ENCODE measurements at places on chromosomes 2 and 18.

DNA sequence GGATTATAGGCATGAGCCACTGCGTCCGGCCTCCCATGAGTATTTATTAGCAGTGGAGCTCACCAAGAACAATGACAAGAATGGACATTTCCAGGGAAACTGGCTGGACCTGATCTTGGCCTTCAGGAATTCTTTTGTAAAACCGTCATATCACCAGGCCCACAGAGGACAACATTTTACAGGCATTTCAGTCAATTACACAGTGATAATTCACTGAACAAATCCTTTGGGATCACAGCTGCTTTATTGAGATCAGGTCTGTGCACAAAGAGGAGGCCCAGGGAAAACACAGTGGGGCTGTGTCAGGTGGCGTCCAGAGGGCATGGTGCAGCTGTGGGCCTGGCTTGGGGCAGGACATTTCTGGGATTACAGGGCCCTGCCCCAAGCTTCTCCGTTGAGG lies 30.1 kb upstream of the GTF2A1L start:
- no peak for DNase-seq

DNA sequence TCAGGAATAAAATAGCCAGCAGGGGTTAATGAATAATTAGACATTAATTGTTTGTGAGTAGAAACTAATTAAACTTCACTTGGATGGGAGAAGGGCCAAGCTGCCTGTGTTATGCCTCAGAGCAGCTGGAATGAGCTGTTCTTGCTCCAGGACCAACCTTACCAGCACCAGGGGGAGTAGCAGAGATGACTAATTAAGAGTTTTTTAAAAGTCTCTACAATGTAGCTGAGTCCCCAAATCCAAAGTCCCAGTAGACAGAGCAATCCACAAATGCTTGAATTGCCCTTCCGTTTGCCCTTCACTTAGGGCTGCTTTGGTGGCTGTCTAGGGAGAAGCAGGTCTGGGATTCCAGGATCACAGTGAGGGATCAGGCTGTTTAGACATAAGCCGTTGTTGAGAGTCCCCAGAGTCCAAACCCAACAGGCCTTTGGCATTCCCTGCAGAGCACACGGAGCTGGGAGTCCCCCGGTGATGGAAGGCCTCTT lies 59.4 kb downstream of the RHOB start:
- no peak for DNase-seq

- no peak for DNase-seq
These were observed 53.9 kb upstream of the EPC2 start for GRCh38 chr2:148590612-148591011.

- DNase-seq, result peak; percentile 57
These were observed 163.0 kb downstream of the FAM210A start for GRCh38 chr18:13563390-13563805.

DNA sequence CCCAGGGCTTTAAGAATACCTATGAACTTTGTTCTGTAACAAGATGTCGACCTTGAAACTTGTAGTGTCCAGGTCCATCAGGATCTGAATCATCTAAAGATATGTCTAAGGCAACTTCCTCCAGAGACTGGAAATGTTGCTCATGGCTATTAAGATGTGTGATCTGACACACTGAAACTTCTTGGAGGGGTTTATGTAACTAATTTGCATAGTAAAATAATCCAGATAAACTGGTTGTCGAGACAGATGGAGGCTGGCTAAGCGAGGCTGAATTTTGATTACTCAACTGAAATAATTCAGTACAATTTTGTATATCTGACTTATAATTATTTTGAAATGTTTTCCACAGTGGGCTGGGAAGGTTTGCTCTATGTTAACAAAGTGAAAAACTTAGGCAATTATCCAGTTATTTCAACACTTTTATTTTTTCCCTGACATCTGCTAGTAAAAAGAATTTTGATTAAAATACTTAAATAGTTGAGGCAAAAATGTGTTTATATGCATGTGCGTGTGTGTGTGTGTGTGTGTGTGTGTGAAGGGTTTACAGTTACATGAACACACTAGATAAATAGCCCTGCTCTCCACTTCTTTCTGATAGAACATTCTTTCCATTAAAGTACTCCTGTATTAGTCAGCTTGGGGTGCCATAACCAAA lies 11.4 kb upstream of the MAP3K20 start:
- no peak for DNase-seq

- no peak for DNase-seq
These were observed 502 bp downstream of the TUBB6 start for GRCh38 chr18:12308386-12309100.

DNA sequence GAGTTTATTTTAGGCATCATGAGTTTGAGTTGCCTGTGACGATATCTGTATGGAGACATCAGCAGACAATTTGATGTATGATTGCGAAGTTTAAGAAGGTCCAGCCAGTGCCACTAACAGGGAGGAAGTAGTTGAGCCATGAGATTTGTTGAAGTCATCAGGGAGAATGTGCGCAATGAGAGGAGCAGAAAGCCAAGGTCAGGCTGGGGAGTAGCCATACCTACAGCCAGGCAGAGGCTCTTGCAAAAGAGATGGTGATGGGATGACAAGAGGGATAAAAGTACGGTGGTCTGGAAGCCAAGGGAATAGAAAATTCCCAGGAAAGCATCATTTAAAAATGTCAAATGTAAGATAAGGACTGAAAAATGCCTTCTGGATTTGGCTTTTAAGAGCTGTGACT lies 51.2 kb downstream of the LIMS1 start:
- no peak for DNase-seq

GRCh38 chr2:129008055-129008880 lies 689.6 kb upstream of the HS6ST1 start:
- DNase-seq, result no peak

- DNase-seq, result no peak
These were observed 28.6 kb downstream of the IGFBP2 start for GRCh38 chr2:216661639-216662375.

GRCh38 chr2:156017341-156017885 lies 315.1 kb downstream of the NR4A2 start:
- no peak for DNase-seq

- DNase-seq, result no peak
These were observed 80.0 kb upstream of the FAM136A start for GRCh38 chr2:70381821-70382220.

DNA sequence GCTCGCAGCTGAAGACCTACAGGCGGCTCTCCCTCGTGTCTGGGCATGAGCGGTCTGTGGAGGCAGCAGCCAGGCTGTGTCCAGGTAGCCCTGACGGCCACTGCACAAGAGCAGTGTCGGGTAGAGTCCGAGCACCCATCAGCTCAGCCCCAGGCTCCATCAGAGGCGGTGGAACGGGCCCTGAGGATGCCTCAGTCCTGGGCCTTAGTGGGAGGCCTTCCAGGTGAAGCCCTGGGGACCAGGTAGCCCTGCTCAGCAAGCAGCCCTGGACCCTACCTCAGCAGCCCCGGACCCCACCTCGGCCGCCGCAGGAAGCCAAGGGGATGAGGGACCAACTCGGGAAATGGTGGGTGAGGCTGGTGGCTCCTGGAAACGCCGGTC lies 21.3 kb upstream of the KLF11 start:
- no peak for DNase-seq

- no peak for DNase-seq
These were observed 10.1 kb downstream of the UGP2 start for GRCh38 chr2:63851691-63852311.

DNA sequence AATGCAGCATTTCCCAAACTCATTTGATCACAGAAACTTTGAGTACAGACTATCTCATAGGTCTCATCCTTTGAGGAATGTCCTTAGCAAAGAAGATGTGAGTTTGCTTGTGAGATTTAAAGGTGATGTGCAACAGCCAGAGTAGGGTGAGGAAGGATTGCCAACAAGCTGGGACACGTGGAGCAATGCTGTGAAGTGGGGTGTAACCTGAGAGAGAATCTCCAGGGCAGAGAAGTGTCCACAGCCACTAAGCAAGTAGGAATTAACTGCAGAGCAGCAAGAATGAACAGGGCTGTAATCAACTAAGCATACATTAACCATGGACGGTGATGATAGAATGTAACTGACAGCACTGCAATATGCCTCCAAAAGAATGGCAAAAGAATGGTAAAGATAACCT lies 469.9 kb upstream of the NRP2 start:
- no peak for DNase-seq

GRCh38 chr2:126672980-126673605 lies 17.1 kb downstream of the GYPC start:
- DNase-seq, result no peak

GRCh38 chr18:24065906-24066305 lies 51.4 kb downstream of the TTC39C start:
- DNase-seq, result no peak

DNA sequence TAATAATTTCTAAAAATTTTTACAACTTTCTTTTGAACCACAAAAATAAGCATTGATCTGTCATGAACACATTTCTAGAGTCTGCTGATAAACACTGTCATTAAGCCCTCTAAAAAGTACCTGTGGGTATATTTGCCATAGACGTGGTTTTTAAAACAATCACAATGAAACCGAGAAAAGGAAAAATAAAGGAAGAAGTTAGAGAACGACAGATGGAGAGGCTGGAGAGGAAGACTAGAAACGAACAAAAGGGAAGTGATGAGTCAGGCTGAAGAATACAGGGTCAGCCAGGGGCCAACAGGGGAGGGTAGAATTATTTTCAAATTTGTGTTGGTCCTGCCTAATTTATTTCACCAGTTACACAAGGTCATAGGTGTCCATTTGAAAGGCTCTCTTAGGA lies 62.0 kb downstream of the MYL12B start:
- no peak for DNase-seq

DNA sequence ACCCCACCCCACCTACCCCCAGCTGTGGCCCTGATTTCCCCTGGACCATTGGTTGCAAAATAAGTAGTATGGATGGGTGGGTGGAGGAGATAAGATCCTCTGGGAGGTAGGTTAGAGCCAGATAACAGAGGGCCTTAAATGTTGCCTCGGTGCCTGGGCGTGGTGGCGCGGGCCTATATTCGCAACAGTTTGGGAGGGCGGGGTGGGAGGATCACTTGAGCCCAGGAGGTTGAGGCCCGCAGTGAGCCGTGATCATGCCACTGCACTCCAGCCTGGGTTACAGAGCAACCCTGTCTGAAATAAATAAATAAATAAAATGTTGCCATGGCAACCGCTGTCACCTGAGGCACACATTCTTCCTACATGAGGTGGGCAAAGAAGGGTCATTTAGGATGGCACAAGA lies 103.3 kb upstream of the GATA6 start:
- DNase-seq, result no peak

DNA sequence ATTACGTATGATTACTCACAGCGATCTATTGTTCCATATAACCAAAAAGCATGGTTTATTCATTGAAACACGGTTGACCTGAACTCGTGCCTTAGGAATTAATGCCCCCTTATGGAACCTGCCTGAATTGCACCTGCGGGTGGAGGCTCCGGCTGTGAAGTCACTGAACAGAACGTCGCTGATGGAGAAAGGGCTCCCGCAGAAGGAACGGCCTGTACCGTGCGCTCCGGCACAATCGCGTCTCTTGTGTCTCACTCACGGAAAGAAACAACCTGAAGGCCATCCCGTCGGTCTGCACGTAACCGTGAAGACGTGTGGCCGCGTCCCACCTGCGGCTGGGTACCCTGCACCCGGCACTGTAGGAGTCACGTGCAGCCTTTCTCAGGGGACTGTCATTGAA lies 133.1 kb downstream of the NFATC1 start:
- DNase-seq, result no peak

- DNase-seq, result no peak
These were observed 167.5 kb downstream of the TWIST2 start for GRCh38 chr2:239015218-239015900.

GRCh38 chr2:23456881-23457760 lies 72.1 kb downstream of the KLHL29 start:
- no peak for DNase-seq

- DNase-seq, result no peak
These were observed 88.6 kb upstream of the TTN start for GRCh38 chr2:178895872-178896271.

DNA sequence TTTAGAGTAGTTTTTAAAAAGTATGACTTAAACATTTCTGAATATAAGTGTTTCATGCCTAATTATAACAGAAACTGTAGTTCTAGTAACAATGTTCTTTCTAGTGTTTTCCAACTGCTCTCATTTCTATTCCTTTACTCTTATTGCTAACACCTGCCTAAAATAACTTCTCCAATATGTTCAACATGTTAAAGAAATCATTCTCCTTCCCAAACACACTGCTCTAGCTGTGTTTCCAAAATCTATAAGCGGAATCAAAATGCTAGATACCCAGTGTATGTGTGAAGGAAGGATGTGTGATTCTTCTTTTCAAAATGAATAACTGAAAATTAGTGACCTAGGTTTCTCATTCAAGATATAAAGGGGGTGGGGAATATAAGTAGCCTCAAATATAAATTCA lies 89.1 kb downstream of the ATAD2B start:
- DNase-seq, result no peak

DNA sequence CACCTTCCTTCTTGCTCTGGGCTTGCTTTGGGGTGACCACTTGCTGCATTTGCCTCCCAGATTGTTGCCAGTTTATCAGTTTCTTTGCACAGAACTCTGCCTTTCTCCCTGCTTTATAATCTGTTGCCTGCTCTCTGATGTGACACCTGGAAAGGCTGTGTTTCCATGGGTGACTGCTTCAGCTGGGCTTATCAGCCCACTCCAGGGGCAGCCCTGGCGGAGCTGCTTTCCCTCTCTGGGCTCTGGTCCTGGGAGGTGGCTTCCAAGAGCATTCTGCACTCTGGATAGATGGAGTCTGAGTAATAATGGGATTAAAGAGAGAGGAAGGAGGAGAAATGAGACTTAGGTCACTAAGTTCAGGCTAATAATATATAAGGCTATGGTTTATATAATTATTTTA lies 352.7 kb downstream of the TSN start:
- DNase-seq, result no peak

GRCh38 chr2:229335877-229336346 lies 64.8 kb upstream of the PID1 start:
- no peak for DNase-seq

DNA sequence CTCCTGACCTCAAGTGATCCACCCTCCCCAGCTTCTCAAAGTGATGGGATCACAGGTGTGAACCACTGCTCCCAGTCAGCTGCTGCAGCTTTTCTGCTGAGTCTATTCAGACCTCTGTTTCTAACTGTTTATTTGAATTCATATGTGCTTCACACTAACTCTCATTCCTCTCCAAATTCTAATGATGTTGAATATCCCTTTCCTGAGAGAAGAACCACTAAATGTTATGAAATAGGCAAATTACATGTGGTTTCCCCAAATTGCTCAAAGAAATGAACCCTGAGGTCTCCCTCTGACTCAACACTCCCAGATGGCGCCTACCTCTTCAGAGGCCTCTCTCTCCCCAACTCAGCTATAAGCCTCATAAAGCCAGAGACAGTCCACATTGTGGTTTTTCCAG lies 98.6 kb downstream of the IRS1 start:
- no peak for DNase-seq
